Thoracic aorta (tissue), 2 donors: ENCODE measurements at places on chromosomes 16 and 17.

GRCh38 chr16:72091217-72091616, 2.2 kb downstream of the TXNL4B start:
- DNase-seq, result no peak

DNA sequence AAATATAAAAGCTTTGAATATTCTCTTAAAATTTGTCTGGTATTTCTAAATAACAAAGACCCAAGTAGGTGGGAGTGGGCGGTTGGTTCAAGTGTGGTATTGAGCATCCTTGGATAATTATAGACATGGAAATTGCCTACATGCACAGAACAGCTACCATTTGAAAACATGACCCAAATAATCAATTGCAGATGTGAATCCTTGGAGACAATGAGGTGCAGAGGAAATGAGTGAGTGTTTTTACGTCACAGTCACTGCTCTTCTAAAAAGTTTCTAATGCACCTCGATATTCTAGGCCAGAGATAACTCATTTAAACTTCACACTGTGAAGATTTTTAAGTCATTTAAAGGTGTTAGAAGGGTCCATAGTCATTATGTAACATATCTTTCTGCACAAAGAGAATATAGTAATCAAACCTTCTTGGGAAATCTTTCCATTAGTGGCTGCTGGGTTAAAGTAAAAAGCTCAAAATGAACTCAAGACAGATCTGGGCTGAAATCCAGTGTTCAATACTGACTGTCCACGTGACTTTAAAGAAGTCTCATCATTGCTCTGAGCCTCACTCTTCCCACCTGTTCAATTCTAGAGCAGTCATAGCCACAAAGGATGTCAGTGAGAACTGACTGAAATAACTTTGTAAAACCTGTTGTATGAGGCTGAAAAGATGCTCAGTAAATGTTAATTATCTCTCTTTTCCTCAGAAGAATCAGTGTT, 144.5 kb downstream of the CDH11 start:
- DNase-seq, result no peak

- DNase-seq, result no peak
These were observed 177.1 kb downstream of the HS3ST4 start for GRCh38 chr16:25868706-25869370.

GRCh38 chr17:59844884-59845594, 47.7 kb downstream of the TUBD1 start:
- no peak for DNase-seq

DNA sequence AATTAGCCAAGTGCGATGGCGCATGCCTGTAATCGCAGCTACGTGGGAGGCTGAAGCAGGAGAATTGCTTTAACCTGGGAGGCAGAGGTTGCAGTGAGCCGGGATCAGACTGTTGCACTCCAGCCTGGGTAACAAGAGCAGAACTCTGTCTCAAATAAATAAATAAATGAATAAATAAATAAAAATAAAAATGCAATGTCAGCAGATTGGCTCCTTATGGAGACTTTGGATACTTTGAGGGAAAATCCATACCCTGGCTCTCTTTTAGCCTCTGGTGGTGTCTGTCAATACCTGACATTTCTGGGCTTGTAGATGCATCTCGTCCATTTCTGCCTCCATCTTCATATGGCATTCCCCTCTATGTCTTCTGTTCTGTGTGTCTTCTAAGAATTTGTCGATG, 66.7 kb downstream of the RBFOX1 start:
- no peak for DNase-seq

- no peak for DNase-seq
These were observed 3.7 kb downstream of the TMC8 start for GRCh38 chr17:78133971-78134898.

- DNase-seq, result no peak
These were observed 205.4 kb downstream of the ANKFN1 start for GRCh38 chr17:56358651-56359050.
